ENCODE measurements at places on chromosomes 5 and 9. TPM values are rescaled to one million over a fixed set of nuclear protein-coding genes. Genes with fewer than 3 reads are reported as not detected.

- no peak for DNase-seq
Measured at GRCh38 chr5:180140079-180140554, 68.6 kb upstream of the RNF130 start.

The KCNT1 gene
- total RNA-seq = not detected

The PTPN3 gene
- 6.6 TPM for total RNA-seq

The F12 gene
- total RNA-seq = 2.2 TPM

The PCDHA9 gene
- total RNA-seq = not detected

DNA sequence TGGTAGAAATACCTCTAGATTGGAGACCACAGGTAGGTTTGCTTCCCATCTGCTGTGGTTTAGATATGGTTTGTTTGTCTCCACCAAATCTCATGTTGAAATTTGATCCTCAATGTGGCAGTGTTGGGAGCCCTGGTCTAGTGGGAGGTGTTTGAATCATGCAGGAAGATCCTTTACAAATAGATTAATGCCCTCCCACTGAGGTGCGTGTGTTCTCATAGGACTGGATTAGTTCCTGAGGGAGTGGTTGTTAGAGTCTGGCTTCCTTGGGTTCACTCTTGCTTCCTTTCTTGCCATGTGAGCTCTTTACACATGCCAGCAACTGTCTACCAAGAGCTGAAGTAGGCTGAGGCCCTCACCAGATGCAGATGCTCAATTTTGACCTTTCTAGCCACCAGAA is 391.1 kb upstream of the GRIA1 start:
- no peak for DNase-seq

GRCh38 chr9:87395804-87396479 is 101.7 kb upstream of the DAPK1 start:
- no peak for DNase-seq

- DNase-seq = no peak
Measured at GRCh38 chr5:135753990-135754389, 80.5 kb upstream of the SLC25A48 start.

DNA sequence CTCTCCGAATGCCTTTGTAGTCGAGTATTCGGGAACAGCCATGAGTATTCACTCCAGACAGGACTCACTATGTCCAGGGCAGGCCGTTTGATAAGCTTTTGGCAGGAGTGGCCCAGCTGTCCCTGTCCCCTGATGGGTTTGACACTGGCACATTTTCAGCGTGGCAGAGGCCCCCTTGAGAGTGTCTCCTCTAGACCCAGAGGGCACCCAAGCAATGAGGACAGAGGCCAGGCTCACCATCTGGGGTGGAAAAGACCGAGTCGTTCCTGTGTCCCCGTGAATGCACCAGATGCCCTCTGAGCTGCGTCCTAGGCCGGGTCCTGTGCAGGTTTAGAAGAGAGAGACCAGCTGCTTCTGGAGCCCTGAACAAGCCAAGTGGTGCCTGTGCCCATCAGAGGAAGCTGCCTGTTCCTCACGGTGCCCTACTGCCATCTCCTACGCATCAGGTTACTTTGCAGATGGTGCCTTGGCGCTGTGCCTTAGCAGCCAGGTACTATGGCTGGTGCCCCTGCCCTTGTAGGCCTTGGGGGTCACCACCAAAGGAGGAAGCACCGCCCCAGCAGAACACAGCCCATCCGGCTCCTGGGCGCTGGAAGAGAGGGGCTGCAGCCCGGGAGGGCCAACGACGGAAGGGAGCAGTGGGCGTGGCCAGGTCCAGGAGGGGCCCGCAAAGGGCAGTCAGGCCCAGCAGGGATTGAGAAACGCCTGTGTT is 42.4 kb downstream of the LRSAM1 start:
- no peak for DNase-seq

The LAMC3 gene
- total RNA-seq = 0.05 TPM

DNA sequence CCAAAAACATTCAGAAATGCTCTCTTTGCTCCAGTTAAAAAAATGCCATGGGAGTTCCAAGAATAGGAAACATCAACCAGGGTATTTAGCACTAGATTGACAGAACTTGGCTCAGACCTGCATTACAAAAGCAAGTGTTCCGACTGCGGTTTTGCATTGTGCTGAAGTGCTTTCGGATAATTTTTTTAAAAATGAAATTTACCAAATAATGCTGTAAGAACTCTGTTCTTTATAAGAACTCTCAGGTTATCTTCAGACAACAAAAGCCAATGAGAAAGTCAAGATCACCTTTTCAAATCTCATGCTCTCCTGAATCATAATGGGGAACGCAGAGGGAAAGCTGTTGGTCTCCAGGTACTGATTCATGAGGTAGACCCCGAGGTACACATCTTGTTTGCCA is 483 bp upstream of the PLPP6 start:
- DNase-seq = no peak

The CDH6 gene
- total RNA-seq = not detected

GRCh38 chr5:2475902-2476301 is 275.6 kb downstream of the IRX2 start:
- DNase-seq = no peak

DNA sequence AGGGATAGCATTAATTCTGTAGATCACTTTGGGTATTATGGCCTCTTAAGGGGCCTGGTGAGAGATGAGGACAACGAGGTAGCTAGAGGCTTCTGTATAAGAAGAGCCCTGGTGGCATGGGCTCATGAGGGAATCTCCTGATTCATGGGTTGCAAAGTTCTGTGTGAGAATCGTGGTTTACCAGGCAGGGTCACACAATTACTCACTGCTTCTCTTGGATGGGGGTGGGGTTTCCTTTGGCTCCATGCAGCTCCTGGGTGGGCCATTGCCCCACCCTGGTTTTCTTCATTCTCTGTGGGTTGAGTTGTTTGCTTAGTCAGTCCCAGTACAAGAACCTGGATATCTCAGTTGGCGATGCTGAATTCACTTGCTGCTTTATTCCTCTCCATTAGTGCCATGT is 30.9 kb upstream of the TNFSF15 start:
- peak; percentile 25 for DNase-seq

The ANKRD34B gene
- total RNA-seq = not detected

DNA sequence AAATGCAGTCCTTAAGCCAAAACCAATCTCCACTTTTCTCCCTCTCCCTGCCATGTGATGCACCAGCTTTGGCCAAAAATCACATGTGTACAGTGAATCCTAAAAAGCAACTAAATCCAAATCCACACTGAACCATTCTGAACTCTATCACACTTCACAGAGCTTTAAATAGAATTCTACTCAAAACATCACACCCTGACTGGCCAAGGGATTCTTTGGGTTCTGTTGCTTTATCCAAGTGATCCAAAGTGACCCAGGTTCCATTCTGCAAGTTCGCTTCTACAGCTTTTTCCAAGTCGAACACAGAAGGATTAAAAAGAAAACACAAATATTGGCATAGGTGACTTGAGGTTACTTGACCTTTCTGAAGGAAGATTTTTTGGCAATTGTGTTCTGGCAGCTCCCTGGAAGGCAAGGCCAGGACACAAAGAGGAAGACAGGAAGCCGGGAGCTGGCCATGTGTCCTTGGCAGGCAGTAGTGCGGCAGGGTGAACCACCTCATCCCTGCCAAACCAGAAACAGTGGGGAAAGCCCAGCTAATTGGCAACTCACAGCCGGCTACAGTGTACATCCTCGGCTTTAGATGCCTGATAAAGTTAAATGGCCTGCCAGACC is 115.0 kb downstream of the NFIB start:
- no peak for DNase-seq

DNA sequence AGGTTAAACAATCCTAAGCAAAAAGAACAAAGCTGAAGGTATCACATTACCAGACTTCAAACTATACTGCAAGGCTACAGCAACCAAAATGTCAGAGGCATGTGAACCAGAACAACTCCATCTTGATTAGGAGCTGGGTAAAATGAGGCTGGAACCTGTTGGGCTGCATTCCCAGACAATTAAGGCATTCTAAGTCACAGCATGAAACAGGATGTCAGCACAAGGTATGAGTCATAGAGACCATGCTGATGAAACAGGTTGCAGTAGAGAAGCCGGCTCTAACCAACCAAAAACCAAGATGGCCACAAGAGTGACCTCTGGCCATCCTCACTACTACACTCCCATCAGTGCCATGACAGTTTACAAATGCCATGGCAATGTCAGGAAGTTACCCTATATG is 252.0 kb downstream of the RASEF start:
- no peak for DNase-seq

DNA sequence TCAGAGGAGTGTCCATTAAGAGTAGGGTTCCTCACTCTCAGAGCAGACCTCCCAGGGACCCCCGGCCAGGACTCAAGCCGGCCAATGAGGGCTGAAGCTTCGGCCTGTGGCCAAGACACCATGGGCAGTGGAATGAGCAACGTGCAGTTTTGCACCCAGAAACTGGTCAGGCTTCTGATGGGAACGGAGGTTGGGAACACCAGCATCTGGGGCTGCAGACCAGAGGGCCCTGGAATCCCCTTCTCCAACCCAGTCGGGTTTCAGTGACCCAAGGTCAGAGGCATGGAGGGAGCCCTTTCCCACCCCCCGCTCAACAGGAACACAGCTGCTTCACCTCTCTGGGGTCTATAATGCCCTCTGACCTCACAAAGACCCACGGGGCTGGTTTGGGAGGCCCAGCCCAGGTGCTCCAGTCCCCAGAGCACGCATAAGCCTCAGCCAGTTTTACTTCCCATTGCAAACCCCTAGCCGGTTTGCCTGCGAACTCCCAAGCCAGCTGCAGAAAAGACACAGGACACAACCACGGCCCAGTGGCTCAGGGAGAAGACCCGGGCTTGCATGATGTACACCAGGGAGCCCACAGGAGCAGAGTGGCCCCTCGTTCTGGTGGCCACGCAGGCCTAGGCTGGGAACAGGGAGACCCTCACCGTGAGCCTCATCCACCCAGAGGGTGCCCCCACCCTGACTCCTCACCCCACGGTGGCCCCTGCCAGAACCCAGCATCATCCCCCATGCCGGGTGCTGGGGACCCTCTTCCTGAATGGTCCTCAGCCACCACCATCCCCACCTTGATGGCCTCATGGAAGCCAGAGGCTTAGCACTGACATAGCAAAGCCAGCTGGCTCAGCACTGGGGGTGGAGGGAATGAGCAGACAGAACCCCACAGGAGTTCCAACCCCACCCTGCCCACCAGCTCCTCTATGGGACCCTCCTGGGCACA is 30.6 kb downstream of the VAV2 start:
- no peak for DNase-seq

DNA sequence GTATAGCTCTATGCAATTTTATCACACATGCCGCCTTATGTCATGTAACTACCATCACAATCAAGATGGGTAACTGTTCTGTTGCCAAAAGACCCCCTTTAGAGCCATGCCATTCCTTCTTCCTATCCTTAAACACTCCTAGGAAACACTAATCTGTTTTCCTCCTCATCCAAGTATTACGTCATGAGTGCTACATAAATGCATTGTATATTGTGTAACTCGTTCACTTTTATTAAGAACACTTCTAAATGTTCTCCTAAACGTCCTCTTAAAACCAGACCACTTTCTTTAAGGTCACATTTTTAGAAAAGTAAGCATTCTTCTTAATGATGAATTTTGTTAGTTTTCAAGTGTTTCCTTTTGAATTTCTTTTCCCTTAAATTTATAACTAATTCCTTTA is 49.8 kb upstream of the MTMR12 start:
- no peak for DNase-seq

DNA sequence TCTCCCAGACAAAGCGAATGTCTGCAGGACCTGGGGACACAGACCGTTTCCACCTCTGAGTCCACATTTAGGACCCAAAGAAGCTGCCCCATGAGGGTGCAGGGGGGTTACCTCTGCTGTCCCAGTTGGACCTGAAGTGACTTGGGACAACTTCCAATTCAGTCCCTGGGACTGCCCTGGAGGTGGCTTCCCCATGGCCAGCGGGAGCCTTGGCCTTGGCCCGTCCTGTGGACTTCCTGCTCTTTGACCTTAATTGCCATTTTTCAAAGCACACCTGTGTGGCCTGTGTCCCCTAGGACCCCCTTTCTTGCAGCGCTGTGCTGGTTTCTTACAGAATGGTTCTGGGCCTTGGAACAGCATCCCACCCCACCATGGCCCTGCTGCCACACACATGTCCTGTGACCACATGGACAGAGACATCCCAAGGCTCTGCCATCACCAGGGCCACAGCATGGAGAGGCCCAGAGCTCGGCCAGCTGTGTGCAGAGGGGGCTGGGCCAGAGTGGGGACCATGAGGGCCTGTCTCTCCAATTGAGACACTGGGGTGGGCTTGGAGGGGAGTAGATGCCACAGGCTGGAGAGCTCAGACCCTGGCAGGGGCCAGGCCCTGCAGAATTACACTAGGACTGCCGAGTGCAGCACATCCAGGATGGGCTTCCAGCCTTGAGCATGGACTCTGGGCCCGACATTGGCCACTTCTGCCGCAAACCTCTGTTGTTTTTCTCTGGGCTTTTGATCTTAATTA is 45.8 kb downstream of the SECISBP2 start:
- no peak for DNase-seq

GRCh38 chr9:2234371-2234893 is 219.3 kb downstream of the SMARCA2 start:
- DNase-seq = no peak

DNA sequence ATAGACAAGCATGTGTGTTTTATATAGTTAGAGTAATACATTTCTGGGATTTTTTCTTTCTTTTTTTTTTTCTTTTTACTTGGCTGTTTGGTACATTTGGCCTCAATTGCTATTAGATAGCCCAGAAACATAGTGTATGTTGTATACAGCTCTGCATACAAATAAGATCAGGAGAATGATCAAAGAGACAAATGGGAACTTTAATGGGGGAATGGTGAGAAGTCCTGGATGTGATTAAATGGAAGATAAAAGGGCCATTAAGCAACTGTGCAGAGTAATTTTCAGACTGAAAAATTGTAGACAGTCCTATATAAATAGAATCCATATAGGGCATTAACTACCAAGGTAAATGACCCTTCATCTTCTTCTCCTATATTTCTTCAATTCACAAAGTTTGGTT is 575.6 kb downstream of the EBF1 start:
- DNase-seq = no peak

DNA sequence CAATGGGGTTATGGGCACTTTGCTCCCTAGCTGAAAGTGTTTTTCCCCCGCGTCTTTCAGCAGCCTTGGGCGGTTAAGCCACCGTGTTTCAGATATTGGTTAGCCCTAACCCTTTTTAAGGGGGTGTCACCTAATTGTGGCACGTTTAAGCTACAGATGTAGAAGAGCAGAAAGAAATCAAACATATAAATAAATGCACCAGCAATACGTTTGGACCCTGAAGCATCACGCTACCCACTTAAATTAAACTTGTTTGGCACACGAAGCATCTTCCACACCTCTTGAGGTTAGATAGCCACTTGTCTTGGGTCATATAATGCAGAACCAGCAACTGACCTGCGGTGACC is 768 bp downstream of the YTHDC2 start:
- DNase-seq = no peak

The SPATA31D4 gene
- not detected for total RNA-seq

Data from activated T-helper 1 cell treated with anti-CD3 and anti-CD28 coated beads, Interleukin-12 subunit alpha, Interleukin-12 subunit beta, Interleukin-2, Interleukin-4 antibody, amounts not matched to agents 30 ng/mL and 10 ng/mL and 1 ng/mL, durations not matched to agents 14 hours and 24 hours and 36 hours (primary cell).